ENCODE measurements at places on chromosomes 13 and 19.

GRCh38 chr13:106660746-106661625, 93.0 kb upstream of the ARGLU1 start:
- no peak for DNase-seq

- no peak for DNase-seq
Observed at GRCh38 chr13:100024023-100024422, 42.4 kb downstream of the ZIC2 start.

DNA sequence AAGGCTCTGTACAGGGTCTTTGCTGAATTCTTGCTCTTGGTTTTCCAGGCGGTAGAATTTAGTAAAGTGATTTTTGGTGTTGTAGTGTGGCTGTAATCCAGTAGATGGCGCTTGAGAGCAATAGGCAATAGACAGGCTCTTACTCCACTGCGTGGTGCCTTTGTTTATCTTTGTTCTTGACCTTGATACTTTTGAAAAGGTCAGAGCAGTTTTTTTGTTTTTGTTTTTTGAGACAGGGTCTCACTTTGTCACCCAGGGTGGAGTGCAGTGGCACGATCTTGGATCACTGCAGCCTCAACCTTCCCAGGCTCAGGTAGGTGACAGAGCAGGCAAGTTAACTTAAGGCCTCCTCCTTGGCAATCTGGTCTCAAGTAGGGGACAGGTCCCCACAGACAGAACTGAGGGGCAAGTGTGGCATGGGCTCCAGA, 12.2 kb upstream of the LILRA5 start:
- DNase-seq: peak; percentile 8

GRCh38 chr19:5588441-5588840, 20.7 kb upstream of the TINCR start:
- no peak for DNase-seq

- DNase-seq: no peak
Observed at GRCh38 chr13:46374710-46375109, 12.3 kb downstream of the RUBCNL start.

GRCh38 chr13:51364404-51365008, 25.0 kb downstream of the SERPINE3 start:
- DNase-seq: no peak

DNA sequence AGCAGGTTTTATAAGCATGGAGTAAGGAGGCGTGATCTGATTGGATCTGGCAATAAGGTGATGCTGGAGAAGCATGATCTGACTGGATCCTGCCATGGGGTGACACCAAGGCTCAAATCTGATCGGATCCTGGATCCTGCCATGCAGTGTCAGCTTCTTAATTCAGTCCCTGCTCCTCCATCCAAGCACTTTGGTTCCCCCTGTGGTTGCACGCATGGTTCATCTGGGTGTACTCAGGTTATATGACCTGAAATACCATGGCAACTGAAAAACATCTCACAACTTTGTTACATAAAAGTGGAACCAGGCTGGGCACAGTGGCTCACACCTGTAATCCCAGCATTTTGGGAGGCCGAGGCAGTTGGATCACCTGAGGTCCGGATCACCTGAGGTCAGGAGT, 17.6 kb upstream of the KLK4 start:
- no peak for DNase-seq

DNA sequence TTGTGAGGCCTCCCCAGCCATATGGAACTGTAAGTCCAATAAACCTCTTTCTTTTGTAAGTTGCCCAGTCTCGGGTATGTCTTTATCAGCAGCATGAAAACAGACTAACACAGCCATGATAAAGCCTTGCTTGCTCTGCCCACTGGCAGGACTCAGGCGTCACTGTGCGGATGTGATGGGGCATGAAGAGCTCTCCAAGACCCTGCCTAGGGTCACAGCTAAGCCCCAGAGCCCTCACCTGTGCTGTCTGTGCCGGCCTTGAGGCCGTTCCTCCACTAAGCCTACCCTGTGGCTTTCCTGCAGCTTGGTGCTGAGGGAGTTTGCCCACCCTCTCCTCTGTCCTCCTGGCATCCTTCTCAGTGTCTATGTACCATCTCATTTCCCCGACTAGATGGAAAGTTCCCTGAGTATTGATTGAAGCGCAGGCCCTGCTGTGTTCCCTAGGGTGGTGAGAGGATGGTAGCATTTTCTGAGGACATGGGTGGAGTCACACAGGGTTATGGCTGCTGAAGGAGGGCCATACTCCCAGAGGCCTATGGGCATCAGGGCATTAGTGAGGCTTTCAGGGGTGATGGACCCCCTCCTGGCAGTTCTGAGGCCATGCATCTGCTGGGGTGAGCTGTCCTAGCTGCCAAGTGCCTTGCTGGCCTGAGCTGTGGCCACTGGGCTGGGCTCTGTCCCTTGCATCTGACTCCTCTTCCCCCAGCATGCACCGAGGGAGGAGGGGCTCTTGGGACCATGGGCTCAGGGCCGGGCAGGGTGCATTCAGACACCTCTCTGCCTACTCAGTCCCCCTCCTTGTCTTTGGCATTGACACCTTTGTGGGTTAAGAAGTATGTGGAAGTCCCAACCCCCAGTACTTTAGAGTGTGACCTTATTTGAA, 75.3 kb downstream of the TEX29 start:
- DNase-seq: no peak

GRCh38 chr13:42893214-42893671, 98.8 kb downstream of the EPSTI1 start:
- DNase-seq: no peak

DNA sequence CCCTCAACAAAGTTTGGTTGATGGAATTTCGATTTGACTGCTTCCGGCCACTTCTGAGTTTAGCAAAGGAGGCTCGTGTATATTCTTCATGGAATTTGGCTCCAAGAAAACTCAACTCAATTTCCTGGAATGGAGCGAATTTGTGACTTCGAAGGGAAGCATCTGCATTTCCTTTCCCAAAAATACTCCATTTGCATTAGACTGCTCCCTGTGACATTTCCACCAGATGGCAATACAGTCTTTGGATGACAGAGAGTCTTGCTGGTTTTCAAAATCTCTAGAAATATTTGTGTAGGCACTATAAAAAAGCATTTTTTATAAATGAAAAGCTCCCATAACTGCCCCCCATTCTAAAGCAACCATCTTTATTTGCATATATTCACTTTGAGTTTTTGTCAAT, 4.1 kb downstream of the C1QTNF9 start:
- DNase-seq: no peak

GRCh38 chr13:108326309-108326708, 56.8 kb downstream of the TNFSF13B start:
- no peak for DNase-seq

DNA sequence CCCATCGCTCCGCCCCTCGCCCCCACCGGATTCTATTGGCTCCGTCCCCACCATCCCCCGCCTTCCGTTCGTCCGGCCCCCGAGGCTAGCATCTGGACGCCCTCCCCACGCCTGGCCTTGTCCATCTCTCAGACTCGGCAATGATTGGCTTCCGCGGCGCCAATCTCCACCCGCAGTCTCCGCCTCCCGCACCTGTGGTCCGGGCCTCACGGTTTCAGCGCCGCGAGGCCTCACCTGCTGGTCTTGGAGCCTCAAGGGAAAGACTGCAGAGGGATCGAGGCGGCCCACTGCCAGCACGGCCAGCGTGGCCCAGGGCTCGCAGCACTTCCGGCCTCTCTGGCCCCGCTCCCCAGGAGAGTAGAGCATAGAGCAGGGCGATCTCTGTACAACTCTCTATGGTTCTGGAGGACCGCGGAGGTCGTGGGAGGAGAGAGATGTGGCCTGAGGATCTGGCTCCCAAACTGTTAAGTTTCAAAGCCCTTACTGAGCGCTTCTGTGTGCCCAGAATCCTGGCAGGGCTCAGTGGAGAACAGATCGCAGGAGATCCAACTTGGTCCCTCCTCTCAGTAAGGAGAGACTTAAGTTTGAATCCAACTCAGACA, at the start of gene ERCC1:
TSS of gene ERCC1 (minus strand) at position 329 of the 602 bp plus-strand sequence. CDS start 543 bp downstream, outside the sequence.
- DNase-seq: peak; percentile 47

- no peak for DNase-seq
Observed at GRCh38 chr13:47896111-47896510, 105.0 kb downstream of the SUCLA2 start.

- DNase-seq: no peak
Observed at GRCh38 chr19:19552798-19553197, 14.7 kb downstream of the CILP2 start.

GRCh38 chr19:3462991-3463713, 17.2 kb downstream of the SMIM24 start:
- no peak for DNase-seq

DNA sequence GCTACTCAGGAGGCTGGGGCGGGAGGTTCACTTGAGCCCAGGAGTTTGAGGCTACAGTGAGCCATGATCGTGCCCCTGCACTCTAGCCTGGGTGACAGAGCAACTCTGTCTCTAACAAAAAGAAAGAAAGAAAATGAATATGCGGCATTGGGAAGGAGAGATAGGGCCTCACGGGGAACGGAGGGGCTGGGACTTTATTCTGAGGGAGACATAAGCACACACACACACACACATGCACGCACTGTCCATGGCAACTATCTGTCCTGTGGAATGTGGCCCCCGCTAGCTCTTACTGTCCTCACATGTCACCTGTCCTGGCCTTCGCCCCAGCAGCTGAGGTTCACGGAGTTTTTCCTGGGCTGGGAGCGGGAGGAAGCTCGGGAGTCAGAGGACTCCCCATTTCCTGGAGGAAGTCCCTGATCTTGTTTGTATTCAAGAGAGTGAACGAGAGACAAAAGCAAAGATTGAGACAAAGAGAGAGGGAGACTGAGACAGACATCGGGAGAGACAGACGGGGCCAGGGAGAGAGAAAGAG, 654 bp downstream of the STAP2 start:
- no peak for DNase-seq

GRCh38 chr19:35755550-35756376, 1.1 kb downstream of the HSPB6 start:
- peak; percentile 48 for DNase-seq

GRCh38 chr19:17751912-17752273, 616 bp downstream of the FCHO1 start:
- DNase-seq: no peak

- DNase-seq: no peak
Observed at GRCh38 chr19:4114181-4114580, 9.7 kb downstream of the MAP2K2 start.

DNA sequence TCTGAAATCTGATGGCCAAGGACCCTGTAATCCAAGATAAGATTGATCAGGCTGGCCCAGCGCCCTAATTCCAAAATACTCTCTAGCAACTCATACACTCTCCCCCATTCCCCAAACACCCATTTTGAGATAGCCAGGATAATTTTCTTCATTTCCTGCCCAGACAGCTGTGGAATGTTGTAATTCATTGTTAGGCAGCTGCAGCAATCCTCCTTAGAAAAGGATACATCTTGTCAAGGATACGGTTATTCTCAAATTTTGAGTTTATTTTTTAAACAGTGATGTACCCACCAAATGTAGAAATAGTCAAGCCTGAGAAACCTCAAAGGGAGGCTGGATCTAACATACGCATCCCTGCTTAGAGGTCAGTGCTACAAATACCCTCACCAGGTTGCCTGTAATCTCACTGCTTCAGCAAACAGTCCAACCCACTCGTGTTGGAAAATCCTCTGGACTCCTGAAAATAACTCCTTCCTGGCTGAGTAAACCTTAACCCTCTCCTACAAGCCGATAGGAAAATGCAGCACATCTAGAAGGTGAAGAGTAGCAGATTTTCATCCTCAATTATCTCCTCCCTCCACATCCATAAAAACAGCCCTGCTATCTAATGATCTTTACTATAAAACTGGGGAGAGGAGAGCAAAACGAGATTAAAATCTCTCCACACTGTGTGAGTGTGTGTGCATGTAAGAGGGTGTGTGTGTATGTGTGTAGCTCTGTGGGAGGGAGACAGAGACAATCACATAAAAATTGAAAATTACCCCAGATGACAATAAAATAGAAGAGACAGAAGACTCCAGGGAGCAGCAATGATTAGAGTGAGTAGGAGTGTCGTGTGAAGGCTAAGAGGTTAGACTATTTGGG, 683.1 kb downstream of the DIAPH3 start:
- DNase-seq: no peak

- no peak for DNase-seq
Observed at GRCh38 chr13:48778610-48779009, 124.9 kb downstream of the CYSLTR2 start.

GRCh38 chr19:5624018-5624663, 1.3 kb downstream of the SAFB start:
- DNase-seq: no peak

DNA sequence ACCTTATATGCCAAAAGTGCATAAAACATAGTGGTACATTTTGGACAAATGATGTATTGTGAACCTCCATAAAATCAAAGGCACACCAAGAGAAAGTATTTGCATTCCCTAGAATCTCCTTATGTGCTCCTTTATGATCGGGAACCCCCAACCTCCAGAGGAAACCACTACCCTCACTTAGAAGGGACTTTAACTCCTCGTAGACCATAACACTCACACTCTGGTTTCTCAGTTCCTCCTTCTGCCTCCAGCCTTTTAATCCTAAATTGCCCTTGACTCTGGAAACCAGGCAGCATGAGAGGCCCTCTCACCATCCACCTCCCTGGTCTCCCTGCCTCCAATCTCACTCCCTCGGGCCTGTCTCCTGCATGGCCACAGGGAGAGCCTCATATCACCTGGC, 9.8 kb upstream of the KCNN4 start:
- no peak for DNase-seq

GRCh38 chr13:108924134-108924533, 294.7 kb downstream of the MYO16 start:
- no peak for DNase-seq

DNA sequence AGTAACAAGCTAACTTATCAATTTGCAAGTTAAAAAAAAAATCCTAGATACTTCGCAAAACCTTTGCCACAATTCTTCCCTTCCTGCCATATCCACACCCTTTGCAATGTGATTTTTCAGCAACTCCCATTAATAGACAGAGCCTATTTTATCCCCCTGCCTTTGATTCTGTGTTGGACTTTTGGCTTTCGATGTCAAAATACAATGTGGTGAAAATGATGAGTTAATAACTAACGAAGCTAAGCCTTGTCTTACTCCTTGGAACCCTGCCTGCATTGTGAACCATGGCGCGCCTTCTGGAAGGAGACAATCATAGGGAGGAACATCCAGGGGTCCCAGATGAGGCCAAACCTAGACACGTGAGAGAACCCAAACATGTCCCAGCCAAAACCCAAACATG, 6.4 kb downstream of the CYP4F2 start:
- no peak for DNase-seq
